GM12864 (cell line): ENCODE measurements at places on chromosomes 1 and 21.

- peak; percentile 81 for DNase-seq
These were observed 74.7 kb downstream of the RUNX1 start for GRCh38 chr21:34974162-34974981.

- DNase-seq, result no peak
These were observed 5.8 kb upstream of the KANK4 start for GRCh38 chr1:62325081-62325480.

- no peak for DNase-seq
These were observed 53.0 kb downstream of the PBX1 start for GRCh38 chr1:164611754-164612642.

GRCh38 chr21:35178827-35179226 lies 129.7 kb upstream of the RUNX1 start:
- no peak for DNase-seq

- no peak for DNase-seq
These were observed 41.7 kb upstream of the ECE1 start for GRCh38 chr1:21331752-21332478.

GRCh38 chr1:234997201-234997895 lies 131.3 kb downstream of the TOMM20 start:
- no peak for DNase-seq

DNA sequence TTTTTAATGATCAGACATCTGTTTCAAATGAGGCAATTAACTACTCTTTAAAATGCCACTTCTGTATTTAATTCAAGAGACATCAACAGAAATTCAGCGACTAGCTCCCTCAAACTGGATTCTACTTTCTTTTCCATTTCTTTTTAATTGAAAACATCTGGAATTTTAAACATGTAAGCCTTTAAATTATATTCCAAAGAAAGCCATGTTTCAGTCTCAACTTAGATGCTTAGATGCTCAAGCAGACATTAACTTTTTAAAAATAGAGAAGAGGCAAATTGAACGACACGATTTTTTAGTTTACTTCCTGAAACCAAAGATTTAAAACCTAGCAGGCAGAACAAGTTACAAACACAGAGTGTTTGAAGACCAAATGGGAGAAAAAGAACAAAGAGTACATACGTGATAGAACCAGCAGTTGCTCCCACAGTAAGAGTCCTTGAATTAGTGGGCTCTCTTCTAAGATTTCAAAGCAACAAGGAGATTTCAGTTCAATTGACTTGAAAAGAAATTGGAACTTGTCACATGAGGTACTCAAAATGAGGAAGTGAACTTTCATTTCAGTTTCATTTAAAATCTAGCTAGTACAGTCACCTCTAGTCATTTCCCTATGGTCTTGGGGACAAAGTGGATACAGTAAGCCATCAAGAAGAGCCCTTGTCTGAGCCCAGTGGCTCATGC lies at the start of gene CTSS:
CTSS (minus strand) TSS at position 483 of the 681 bp plus-strand sequence. CDS start 1,015 bp downstream, outside the sequence.
- DNase-seq, result peak; percentile 88

DNA sequence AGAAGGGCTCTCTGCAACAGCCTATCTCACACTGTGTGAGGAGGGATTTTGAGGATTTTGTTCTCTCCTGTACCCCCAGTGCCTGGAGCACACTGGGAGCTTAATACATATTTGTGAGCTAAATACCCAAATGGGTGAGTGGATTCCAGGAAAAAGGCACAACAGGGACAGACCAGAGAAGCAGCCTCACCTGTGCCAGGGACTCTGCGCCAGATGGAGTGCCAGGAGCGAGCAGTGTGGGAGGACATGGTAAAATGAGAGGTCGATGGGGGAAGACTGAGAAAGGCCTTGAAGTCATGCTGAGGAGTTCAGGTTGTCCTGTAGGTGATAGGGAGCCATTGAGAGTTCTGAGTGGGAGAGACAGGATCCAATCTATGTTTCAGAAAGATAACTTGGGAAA lies 11.0 kb upstream of the KCNA2 start:
- no peak for DNase-seq

GRCh38 chr1:229448845-229449244 lies 15.0 kb upstream of the ACTA1 start:
- DNase-seq, result no peak

- DNase-seq, result no peak
These were observed 39.1 kb upstream of the LRRC3 start for GRCh38 chr21:44416193-44416592.

- DNase-seq, result no peak
These were observed 2.9 kb downstream of the MPL start for GRCh38 chr1:43340559-43340958.

DNA sequence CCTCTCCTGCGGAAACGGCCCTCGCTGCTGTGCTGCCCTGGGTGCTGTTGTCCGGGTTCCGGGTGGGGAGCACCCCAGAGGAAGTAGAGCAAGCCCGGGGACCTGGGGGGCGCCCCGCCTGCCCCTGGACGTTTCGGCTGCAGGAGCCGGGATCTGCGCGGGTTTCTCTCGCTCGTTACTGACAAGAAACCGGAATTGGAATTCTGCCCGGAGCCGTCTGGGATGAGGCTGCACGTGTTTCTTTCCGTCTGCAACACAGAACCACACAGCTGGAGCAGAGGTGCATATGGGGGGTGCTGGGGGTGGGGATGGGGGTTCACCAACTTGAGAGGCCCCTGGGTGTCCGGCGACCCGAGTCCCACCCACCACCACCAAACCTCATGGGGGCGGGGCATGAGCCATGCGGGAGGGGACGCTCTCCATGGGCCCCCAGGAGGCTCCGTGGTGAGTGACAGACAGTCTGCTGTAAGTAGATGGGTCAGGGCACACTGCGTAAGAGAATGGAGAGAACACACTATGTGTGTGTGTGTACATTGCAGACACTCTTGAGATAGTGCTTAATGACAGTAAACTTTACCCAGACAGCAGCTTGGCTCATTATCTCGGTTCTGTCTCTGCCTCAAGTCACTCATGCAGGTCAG lies 261.4 kb upstream of the C1orf174 start:
- DNase-seq, result no peak

GRCh38 chr1:205950280-205950679 lies 7.0 kb upstream of the SLC26A9 start:
- DNase-seq, result no peak

GRCh38 chr1:224737353-224737727 lies 121.2 kb downstream of the CNIH3 start:
- DNase-seq, result no peak

GRCh38 chr1:34078383-34078782 lies 86.6 kb downstream of the CSMD2 start:
- no peak for DNase-seq

- no peak for DNase-seq
These were observed 36.4 kb upstream of the ETS2 start for GRCh38 chr21:38769191-38769780.

GRCh38 chr1:17066361-17067068 lies 12.7 kb upstream of the SDHB start:
- no peak for DNase-seq

DNA sequence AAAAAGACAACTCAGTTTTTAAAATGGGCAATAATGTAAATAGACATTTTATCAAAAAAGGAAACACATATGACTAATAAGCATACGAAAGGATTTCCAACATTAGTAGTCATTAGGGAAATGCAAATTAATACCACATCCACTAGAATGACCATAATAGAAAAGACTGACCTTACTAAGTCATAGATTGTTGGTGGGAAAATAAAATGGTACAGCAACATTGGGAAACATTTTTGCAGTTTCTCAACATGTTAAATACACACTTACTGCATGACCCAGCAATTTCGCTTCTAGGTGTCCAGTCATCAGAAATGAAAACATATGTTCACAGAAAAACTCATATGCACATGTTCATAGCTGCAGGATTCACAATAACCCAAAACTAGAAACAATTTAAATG lies 29.9 kb upstream of the SLC44A3 start:
- no peak for DNase-seq

- DNase-seq, result no peak
These were observed 740.6 kb downstream of the RWDD3 start for GRCh38 chr1:95974586-95974985.

DNA sequence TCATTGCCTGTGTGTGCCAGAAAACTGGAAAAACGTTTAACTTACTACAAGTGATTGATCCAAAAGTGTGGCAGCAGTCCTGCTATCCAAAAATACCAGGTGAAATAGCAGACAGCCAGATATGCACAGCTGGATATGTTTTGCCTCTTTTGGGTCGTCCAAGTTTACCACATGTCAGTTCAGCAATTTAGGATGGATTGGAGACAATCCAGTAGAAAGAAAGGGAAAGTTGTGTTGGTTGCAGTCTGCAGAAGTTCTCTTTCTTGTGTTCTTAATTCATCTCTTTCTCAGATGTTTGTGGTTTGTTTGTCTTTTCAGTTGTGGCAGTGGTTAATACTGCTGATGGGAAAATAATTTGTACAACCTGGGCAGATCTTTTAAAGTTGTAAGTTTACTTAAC lies 645.0 kb downstream of the PTPRC start:
- no peak for DNase-seq

DNA sequence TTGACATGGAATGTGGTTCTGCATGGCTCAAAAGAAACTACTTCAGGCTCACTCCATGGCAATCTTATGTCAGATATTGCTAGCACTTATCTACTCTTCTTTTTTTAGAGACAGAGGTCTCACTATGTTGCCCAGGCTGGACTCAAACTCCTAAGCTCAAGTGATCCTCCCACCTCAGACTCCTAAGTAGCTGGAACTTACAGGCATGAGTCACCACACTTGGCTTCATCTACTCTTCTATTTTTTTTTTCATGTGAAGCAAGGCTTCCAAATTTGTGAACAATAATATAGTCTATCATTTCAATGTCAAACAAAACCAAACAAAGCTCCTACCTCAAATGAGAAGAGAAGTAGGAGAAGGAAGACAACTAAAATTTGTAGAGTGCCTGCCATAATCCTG lies 7.5 kb upstream of the PSEN2 start:
- DNase-seq, result no peak

DNA sequence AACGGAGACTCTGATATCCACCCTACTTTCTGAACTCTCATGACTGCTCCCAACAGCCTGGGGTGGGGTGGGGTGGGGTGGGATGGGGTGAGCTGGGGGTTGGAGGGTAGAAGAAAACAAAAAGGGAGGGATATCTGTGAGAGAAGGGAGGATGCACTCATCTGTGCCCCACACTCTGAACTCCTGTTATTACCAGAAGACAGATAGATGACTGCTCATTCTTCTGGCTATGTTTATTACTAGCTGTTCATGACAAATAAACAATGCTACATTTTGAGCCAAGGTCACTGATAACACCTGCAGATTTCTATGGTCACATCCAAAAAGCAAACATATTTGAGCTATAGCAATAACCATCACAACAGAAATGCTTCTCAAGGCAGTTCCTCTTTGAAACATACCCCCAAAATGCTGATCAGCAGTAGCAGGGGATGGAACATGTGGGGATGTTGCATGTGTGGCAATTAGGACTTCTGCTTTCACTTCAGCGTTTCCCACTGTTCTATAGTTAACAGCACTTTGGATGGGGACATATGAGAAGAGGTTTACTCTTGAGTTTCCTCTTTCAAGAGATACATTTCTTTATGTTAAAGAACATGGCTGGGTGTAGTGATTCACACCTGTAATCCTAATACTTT lies 43.3 kb downstream of the GPR3 start:
- DNase-seq, result no peak

DNA sequence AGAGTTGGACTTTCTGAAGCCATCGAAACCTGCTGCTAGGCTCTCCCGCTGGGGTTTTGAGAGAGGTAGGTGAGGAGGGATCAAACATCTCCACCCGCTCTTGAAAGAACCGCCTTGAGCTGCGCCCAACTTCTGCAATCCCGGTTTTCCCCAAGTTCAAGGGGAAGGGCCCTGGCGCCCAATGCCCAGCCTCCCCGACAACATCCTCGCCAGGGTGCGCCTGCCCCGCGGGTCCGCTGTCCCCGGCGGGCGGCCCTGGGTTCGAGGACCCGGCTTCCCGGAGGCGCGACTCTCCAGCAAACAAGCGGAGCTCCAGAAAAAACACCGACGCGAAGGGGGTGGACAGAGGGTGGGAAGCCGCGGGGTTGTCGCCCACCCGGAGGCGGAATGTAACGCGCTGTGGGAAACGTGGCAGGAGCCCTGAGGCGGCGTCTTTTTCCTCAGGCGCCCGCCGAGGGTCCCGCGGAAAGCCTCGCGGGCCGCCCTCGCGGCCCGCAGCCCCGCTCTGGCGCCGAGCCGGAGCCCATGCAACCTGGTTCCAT lies 607 bp downstream of the BTG3 start:
- no peak for DNase-seq

DNA sequence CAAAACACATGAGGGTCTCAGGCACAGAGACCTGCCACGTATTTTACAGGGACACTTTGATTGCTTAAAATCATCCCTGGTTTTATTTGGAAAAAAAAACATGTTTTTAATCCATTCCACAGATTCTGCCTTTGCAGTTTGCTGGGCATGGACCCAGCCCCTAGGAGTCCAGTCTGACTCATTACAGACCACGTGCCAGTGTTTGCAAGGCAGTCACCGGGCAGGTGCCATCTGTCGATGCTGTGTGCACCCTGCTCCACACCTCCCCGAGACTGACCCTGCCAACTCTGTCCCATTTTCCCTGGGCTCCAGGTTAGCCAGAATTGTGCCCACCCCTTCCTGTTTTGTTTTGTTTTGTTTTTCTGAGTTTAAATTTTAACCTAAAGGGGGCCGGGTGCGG lies 148.4 kb upstream of the TMEM51 start:
- DNase-seq, result no peak

DNA sequence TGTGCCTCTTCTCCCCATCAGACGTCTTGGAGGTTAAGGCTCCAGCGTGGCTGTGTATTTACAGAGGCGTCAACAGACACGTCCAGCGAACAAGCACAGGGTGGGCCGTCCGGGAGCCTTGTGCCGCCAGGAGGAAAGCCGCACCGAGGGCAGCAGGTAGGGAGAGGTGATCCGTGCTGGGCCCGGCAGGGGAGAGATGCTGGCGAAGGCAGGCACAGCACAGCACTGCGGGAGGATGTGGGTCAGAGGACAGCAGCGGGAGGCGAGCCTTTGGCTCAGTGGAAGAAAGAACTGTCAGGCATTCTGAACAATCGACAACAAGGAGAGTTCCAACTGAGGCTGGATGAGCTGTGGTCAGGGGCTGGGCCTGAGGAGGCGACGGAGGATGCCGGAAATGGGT lies 144.1 kb upstream of the TNR start:
- no peak for DNase-seq
